ENCODE measurements at places on chromosomes 5 and 9.

GRCh38 chr9:126591083-126591482 lies 22.6 kb upstream of the LMX1B start:
- DNase-seq, result no peak

DNA sequence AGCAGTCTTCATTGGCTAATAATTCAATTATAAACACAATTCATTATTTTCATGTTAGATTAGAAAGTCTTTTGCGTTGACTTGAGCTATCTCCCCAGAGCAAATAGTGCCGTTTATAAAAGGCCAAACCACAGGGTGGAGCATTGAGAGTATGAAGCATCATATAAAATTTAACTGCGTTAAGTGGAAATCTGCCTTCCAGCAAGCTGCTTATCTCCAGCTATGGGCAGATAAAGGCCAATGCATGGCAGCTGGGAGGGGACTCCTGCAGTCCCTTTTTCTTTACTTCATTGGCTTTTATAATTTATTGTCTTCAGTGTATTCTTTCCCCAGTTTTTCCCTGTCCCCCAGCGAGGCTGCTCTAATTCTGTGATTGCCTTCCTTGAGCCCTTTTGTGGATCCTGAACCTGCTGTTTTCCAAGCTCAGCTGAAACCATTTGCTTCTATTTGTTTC lies 113.7 kb downstream of the TMEM232 start:
- no peak for DNase-seq

- DNase-seq, result no peak
Measured at GRCh38 chr9:77017505-77017894, 2.0 kb upstream of the FOXB2 start.

- no peak for DNase-seq
Measured at GRCh38 chr5:152221721-152222629, 183.1 kb downstream of the NMUR2 start.

DNA sequence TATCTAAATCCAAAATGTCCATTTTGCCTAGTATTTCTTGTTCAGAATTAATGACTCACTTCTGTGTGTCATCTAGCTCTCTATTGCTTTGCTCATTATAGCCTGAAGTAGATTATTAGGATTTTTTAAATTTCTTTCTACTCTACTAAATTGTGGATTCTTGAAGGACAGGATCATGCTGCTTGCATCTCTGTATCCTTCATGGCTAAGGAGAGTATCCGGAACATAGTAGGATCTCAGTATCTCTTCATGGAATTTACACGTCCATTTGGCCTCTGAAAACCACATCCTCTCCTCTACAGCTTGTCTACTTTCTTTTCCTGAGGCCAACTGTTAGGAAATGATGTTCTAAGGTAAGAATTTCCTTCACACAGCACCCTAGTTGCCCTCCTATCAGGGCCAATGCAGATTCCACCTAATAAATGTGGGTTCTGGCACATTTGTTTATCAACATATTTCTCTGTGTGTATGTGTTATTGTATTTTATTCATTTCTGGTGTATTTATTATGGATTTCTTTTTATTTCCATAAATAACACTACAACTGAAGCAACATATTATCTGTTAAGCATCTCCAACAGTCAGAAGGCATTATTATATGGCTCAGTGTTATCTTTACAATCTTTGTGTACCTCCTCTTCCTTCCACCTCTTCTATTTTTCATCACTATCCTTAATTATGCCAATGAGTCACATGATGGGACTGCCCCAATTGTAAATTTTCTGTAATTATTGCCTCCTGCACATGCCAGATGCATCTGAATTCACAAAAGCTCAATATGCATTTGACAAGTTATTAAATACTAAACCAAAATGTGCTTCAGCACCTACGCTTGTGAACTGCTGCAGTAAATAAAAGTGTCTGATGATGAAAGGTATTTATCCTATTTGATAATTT lies 557.8 kb upstream of the TLE4 start:
- DNase-seq, result no peak

- no peak for DNase-seq
Measured at GRCh38 chr9:125659201-125659840, 47.7 kb downstream of the MAPKAP1 start.

GRCh38 chr9:77927265-77927664 lies 104.3 kb downstream of the GNAQ start:
- DNase-seq, result no peak

GRCh38 chr9:114218264-114219120 lies 63.2 kb downstream of the COL27A1 start:
- no peak for DNase-seq

DNA sequence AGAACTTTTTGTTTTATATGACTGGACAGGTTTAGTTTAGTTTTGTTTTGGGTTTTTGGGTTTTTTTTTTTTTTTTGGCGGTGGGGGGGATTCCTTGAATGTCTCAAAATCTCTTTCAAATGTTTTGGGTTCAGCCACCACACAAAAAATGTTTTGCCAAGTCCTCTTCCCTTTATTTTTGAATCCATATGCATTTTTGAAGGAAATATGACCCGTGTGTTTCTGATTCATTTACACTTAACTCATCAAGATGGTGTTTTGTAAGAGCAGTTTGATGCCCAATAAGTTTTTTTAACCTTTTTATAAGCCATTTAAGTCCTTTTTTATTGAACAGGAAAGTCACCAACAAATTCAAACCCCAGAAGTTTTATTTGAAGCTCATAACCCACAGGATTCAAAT lies 209.8 kb downstream of the CWC27 start:
- DNase-seq, result no peak

DNA sequence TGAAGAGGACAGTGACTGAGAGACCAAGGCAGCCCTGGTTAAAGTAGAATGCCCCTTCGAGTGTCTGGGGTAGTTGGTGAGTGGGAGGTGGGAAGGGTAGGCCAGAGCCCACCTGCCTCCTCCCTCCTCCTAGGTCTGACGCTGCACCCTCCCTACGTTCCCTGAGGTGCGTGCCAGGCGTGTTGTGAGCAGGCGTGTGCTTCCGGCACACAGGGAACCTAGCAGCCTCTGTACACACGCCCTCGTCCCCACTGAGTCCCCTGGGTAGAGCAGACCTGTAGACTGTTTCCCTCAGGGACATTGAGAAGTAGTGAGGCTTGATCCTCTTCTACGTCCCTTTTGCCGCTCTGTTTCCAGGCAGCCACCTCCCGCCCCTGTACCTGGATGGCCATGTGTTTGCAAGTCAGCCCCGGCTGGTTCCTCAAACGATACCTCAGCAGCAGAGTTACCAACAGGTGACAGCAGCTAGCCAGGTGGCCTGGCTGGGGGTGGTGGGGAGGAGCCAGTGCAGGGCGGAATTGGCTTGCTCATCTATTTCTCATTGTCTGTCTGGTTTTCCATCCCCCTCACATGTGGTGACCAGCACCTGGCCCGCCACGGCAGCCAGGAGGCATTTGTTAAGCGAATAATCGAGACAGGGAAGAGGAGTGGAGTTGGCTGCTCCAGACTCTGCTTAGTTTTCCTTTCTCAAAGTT lies 16.8 kb upstream of the POMT1 start:
- DNase-seq, result no peak

DNA sequence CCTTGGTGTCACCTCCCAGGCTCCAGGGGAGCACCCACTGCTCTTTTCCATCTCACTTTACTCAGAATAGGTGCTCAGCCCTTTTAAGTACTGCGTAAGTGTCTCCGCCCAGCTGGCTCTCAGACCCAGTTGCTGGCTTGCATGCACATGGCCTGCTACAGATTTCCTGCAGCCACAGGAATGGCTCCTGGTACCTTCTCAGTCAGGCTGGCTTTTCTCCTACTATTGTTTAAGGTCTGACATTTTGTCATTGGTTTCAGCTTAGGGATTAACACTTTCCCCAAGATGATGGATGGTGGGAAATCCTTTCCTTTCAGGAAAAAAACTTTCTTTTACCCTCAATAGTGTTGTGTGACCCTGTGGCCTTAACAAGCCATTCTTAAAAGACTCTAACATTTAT lies 1652.3 kb upstream of the WWC1 start:
- DNase-seq, result no peak

GRCh38 chr9:126148994-126149393 lies 177.6 kb upstream of the MVB12B start:
- DNase-seq, result no peak

- DNase-seq, result no peak
Measured at GRCh38 chr9:89634995-89635742, 30.4 kb downstream of the GADD45G start.

- DNase-seq, result no peak
Measured at GRCh38 chr5:113157886-113158285, 181.3 kb downstream of the DCP2 start.

DNA sequence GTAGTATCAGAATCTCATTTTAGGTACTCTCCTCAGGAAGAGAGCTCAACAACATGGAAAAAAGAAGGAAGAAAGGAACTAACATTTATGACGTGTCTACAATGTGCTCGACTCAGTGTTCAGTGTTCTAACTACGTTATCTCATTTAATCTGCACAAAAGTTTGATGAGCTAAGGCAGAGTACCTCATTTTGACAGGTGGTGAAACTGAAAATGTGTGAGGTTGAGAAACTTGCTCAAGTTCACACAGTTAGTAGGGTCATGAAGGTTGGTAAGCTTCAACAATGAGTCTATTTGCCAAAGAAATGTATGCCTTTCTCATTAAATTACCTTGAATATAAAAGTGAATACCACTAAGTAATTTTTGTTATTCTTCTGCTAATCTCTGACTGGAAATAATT lies 165.1 kb downstream of the CAAP1 start:
- DNase-seq, result no peak

DNA sequence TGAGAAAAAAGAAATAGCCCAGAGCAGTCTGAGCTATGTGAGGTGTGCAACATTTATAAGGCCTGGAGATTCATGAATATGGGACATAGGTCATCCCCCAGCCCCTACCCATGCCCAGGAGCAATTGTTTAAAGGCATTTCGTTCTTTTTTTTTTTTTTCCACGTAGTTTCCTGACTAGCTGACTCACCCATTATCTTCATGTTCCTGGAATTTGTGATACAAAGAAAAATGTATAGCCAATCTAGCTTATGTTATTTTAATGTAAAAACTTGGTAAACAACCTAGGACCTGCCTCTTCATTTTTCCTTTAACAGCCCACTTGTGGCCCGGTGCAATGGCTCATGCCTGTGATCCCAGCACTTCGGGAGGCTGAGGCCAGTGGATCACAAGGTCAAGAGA lies 81.3 kb downstream of the OSTF1 start:
- no peak for DNase-seq

GRCh38 chr5:39906146-39906545 lies 481.4 kb upstream of the DAB2 start:
- DNase-seq, result no peak

DNA sequence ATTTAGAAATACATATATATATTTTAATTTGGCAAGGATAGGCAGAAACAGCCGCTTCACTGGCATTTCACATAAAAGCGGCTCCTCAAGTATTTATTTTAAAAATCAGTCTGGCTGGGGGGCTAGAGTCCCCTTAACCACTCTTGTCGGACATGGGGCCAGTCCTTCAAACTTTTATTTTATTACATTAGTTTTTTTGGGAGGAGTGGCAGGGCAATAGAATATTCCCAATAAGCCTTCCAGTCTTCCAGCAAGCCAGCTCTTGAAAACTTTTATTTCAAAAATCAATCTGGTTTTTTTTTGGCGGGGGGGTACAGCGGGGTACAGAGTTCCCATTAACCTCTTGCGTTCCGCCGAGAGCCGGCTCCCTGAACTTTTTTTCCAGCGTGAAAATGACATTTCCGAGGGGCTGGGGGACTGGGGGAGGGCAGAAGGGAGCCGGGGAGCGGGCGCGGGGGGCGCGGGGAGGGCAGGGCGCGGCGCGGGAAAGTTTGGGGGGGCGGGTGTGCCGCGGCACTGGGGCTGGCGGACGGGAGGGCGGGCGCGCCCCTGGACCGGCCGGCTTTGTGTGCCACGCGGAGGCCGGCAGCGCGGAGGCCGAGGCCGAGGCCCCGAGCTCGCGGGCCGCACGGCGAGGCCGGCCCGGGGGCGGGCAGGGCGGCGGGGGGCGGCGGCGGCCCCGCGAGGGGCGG lies 504 bp upstream of the ZNF618 start:
- DNase-seq, result no peak

DNA sequence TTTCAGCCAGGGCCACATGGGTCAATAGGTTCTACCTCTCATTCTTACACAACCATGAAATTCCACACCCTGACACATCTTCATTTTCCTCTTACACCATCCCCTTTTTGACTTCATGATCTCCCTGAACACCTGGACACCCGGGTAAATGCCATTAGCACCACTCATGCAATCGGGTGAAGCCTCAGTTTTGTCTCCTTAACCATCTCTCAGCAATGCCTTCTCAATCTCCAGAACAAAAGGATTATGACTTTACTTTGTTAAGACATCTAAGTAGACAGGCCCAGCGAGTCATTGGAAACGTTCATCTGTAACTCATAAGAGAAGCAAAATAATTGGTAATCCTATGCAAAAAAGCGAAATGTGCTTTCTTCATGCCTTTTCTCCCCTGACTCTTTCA lies 49.9 kb downstream of the ADAMTS12 start:
- DNase-seq, result no peak

GRCh38 chr5:60161340-60161934 lies 267.9 kb upstream of the PDE4D start:
- DNase-seq, result no peak

GRCh38 chr5:103674251-103674650 lies 111.7 kb upstream of the NUDT12 start:
- DNase-seq, result no peak

GRCh38 chr5:177607115-177607451 lies 7.2 kb downstream of the B4GALT7 start:
- no peak for DNase-seq

GRCh38 chr9:129840034-129840433 lies 4.8 kb downstream of the USP20 start:
- no peak for DNase-seq

- no peak for DNase-seq
Measured at GRCh38 chr5:73301208-73301901, 128.4 kb downstream of the TMEM174 start.

DNA sequence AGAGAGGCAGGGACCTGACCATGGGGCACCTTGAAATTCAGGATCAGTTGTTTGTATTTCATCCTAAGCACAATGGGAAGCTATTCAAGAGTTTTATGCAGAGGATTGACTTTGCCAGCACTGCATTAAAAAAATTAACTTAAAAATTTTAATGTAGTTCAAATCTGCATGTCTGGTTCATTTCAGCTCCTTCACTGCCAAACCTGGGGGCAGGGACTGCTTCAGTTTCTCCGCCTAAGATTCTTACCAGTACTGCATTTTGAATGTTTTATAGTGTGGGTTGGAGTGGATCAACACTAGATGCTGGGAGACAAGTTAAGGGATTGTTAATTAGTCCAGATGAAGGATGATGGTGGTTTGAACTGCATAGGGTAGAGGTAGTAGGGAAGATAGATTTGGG lies 15.7 kb upstream of the MSMP start:
- DNase-seq, result no peak

- DNase-seq, result no peak
Measured at GRCh38 chr5:113204525-113205161, 228.0 kb downstream of the DCP2 start.

Measured in left kidney (tissue), 8 donors.